Hippocampal formation (tissue), 2 donors: ENCODE measurements at places on chromosomes 5 and 9.
A peak's percentile ranks its signal among the peaks of the same experiment; 100 is the strongest.

- DNase-seq = no peak
Measured at GRCh38 chr5:28415791-28416443, 1377.5 kb upstream of the CDH9 start.

DNA sequence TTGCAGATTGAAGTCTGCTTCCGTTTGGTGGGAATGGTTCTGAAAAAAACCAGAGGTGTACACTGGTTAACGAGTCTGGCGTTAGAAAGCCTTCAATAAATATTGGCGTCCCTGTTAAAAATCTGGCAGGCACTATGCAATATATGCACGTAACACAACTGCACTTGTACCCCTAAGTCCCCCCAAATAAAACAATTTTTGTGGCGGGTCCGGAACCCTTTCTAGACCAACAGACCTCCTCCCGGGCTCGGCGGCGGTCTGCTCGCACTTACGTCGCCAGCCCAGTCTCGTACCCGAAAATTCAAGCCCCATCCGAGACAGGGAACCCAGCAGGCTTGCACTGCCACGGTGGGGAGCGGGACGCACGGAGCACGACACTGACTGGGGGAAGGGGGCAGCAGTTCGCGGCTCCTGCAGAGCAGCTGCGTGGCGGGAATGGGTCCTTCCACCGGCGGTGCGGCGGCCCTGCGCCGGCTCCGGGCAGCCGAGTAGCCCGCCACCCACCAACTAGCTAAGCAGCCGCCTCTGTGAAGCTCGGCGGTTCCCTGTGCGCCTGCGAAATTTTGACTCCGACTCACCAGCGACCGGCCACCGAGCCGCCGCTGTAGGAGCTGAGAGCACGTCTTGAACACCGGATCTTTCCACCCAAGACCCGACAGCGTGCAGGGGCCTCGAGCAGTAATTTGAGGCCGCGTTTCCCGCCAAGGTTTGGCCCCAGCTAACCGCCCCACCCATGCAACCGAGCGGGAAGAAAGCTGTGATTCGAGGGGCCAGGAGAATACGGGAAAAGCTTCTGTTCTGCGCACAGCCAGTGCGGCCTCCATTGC is 3.9 kb downstream of the MCIDAS start:
- no peak for DNase-seq

GRCh38 chr5:170632985-170633234 is 129.1 kb downstream of the KCNIP1 start:
- peak; percentile 41 for DNase-seq

DNA sequence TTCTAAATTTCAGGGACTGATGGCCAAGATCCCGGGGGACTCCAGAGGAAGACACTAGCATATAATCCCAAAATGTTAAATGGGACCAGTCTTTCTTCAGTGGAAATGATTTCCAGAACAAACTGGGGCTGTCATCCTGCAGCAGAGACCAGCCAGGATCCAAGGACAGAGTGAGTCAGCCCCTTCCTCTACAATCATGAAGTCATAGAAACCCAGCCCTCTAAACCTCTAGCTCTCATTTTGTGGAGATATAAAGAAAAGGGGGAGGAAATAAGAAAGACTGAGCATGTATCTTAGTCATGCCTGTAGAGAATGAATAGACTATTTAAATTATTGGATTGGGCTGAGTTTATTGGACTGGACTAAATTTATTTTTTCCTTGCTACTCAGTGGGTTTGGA is 318.3 kb downstream of the AGTPBP1 start:
- DNase-seq = no peak

GRCh38 chr9:115411993-115412452 is 294.1 kb upstream of the TNC start:
- no peak for DNase-seq

DNA sequence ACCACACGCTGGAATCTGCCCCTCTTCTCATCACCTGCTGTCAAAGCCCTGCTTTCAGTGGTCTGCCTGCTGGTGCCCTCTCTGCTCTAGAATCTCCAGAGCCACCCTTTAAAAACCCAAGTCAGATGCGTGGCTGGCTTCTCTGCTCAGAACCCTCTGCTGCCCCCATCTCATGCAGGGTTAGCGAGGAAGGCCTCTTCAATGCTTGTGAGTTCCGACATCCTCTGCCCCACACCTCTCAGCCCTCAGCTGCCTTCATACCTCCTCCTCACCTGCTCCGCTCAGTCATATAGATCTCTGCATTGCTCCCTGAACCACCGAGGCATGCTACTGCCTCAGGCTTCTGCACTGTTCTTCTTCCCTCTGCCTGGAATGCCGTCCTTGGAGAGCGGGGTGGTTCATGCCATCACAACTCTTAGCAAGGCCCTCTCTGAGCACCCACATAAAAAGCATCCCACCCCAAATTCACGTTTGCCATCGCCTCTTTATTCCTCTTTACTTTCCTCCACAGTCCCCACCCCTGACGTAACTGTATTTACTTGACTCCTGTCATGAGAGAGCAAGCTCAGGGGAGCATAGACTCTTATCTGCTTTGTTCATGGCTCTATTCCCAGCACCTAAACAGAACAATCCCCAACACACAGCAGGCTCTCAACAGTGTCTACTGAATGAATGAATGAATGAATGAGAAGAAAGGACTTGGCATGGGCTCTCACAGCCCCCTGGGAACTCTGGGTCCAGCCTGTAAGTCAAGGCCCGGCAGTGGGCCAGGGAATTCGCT is 10.4 kb downstream of the SHB start:
- no peak for DNase-seq

GRCh38 chr9:105647595-105648349 is 14.5 kb upstream of the TAL2 start:
- no peak for DNase-seq

GRCh38 chr9:127925959-127926905 is 4.3 kb downstream of the PIP5KL1 start:
- DNase-seq = no peak

DNA sequence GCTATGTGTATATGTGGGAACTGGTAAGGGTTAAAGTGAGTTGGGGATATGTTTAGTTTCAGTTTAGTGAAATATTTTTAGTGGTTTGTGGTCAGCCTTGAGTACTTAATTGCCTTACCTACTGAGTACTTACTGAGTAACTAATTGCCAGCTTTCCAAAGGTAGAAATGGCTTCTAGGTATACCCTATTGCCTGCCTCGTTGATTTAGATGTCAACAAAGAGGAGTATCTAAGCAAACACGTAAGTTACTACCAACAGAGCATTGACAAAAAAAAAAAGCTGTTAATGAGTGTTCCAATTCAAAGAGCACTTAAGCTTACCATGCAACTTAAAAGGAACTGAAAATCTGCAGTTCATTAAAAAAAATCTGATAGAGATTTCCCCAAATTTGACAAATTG is 8.8 kb downstream of the ATP10B start:
- no peak for DNase-seq

DNA sequence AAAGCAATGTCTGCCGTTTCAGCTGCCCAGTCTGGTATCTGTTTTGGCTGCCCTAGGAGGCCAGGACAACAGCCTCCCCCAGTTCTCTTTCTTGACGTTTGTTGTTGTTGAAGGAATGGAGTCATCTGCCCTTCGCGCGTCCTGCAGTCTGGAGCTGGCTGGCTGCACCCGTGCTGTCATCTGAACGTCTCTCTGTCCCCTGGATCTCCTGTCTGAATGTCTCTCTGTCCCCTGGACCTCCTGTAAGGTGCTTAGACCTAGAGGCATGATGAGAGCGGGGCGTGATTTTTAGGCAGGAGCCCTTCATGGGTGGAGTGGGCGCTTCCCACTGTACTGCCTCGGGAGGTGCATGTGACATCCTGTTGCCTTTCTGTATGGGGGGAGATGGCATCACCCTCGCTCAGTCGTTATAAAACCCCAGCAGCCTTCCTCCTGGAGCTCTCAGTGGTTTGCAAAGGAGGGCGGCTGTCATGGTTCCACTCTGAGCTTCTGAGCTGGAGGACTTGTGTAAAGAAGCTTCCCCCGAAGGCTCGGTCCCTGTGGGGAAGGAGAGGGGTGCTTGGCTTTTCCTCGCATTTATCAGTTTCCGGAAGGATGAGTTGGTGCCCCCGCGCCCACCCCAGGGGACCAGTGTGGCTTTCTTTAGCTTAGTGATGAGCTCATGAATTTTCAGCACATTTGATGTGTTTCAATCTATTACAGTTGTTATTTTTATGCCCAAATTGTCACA is 49.8 kb upstream of the OLFM1 start:
- no peak for DNase-seq

- no peak for DNase-seq
Measured at GRCh38 chr9:112078432-112078831, 96.7 kb downstream of the SUSD1 start.

DNA sequence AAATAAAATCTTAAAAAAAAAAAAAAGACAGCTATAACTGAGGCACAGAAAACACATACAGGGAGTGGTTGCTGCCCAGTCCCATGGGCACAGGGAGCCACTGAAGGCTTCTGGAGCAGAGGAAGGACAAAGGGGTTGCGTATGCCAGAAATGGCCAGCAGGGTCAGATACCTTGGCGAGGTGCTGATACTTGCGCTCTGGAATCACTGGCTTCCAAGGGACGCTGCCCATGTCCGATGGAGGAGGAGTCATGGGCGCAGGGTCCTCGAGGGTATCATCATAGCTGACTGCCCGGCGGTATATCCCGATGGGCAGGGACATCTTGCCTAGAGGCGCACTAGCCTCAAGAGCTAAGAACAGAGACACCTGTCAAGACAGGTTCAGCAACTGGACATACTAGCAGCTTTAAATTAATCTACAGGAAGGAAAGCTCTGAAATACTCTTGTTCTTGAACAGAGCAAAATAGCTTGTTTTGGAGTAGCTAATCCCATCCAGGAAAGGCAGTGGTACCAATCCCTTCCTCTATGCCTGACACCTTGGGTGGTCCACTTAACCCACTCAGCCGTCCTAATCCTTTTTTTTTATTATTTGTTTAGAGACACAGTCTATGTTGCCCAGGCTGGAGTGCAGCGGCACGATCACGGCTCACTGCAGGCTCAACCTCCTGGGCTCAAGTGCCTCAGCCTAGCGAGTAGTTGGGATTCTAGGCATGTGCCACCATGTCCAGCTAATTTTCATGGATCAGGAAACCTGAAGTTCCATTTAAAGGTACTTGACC is 6.0 kb downstream of the KIAA1191 start:
- DNase-seq = no peak

DNA sequence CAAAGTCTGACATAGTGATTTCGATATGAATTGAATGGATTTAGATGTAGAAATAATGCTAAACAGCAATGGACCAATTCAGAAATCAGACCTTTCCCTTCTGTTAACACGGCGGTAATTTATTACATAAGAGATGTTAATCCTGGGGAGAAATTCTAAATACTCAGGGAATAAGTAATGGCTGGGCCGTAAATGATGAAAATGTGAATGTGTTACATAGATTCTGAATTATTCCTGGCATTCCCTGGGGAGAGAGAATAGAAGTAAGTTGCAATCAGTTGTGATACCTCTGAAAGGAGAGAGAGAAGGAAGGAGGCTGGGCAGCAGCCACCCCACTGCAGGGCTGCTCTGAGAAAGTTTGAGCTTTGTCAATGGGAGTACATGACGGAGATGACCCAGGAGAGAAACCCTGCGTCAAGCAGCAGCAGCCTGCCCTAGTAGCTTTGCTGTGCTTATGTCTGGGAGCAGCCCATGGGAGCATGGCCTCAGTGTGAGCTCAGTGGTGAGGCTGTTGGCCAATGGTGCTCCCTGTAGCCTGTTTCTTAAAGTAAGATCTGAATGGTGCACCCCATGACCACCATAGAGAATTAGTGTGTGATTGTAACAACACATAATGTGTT is 420.1 kb downstream of the MTRR start:
- no peak for DNase-seq

- DNase-seq = no peak
Measured at GRCh38 chr9:33921967-33922895, 105.3 kb downstream of the UBE2R2 start.

GRCh38 chr5:1420211-1421195 is 24.7 kb downstream of the SLC6A3 start:
- no peak for DNase-seq
